ENCODE measurements at places on chromosomes 2 and 18.
A peak's percentile ranks its signal among the peaks of the same experiment; 100 is the strongest.

DNA sequence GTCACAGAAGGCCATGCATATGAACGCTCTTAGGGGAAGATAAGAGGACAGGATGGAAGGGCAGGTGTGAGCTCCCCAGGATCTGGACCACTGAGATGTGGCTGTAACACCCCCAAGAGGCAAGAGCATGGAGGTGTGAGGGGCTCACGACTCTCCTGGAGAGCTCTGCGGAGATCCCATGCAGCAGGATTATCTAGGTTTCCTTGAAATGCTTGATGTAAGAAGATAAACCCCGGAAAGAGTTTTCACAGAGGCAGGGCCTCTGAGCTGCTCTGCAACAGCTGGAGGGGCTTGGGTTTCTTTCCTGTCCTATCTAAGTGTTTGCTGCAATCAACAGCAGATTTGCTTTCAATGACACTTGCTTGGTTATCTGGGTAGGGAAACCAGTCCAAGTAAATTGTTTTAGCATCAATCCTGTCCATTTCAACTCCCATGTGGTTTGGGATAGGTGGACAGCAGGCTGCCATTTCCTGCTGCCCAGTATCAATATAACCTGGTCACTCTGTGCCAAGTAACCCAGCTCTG lies 138.9 kb downstream of the SMAD2 start:
- DNase-seq: no peak

DNA sequence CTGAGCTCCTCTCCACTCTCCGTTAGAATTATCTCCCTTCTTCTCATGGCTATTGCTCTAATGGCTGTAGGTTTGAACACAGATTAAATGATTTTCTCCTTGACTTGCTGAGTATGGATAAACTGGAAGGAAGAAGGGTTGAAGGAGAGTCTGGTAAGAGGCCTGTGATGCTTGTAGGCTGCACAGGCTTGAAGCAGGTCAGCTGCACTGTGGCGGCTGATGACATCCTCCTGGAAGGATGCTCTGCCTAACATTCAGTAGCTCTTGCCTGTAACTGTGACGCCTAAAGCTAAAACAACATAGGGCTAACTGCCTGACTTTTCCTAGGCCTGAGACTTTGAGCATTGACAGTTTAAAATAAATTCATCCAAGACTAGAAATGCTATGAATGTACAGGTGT lies 166.3 kb downstream of the MREG start:
- no peak for DNase-seq

DNA sequence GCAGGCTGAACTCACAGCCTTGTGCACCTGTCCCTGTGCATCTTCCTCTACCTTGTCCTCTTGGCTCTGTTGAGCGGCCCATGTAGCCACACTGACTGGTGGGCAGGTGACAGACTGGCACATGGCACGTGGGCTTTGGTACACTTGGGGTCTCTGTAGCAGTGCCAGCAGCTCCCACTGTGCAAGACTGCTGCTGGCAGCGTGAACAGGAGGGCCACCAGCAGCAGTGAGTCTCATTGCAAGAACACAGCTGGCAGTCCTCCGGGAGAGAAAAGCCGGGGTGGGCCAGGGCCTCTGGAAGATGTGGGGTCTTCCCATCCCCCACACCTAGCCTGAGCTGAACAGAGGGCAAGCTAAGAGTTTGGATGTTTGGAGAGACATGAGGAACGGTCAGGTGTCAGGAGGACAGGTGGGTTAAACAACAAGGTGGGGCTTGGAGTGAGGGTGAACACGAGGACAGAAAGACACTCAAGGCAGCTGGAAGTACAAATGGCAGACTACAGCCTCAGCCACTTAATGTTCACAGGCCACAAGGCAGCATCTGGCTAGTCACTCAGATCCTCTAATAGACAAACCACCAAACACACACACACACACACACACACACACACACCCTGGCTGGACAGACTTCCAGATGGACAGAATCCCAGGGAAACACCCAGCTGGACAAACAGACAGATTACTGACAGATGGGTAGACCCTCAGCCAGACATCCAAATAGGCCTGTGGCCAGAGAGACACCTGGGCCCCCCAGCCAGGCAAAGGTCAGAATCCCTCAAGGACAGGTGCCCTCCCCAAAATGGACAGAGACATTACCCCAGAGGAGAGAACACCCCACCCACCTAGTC lies 2.3 kb upstream of the PTPN18 start:
- DNase-seq: no peak

DNA sequence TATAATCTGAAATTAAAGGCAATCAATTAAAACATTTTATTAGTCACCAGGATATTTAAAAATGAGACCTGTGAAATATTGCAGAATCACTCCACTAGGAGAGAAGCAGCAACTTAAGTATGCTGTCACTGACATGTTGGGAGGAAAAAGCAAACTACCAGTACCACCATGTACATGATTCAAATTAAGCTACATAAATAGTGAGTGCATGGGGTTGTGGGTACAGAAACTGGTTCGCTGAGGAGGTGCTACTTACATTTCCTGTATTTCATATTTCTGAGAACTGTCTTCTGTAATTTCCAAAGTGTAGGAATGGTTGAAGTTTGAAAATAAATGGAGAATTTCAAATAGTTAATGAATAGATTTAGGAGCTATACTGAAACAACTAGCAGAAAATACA lies 7.9 kb upstream of the NR4A2 start:
- no peak for DNase-seq

DNA sequence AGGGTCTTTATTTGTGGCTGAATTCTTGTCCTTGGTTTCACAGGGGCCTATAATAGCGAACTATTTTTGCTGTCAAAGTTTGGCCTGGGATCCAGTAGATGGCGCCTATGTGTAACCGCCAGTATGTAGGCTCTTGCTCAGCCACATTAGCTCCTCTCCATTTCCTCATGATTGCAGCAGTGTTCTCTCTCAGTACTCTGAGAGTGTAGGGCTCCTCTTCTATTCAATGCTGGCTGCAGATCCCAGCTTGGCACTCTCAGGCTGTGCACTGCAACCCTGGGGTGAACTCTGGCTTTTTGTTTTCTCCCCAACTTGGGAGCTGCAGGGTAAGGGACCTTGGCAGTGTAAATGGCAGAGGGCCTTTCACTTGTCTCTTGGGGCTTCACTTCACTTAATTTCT lies 344.6 kb upstream of the CHAC2 start:
- DNase-seq: no peak

DNA sequence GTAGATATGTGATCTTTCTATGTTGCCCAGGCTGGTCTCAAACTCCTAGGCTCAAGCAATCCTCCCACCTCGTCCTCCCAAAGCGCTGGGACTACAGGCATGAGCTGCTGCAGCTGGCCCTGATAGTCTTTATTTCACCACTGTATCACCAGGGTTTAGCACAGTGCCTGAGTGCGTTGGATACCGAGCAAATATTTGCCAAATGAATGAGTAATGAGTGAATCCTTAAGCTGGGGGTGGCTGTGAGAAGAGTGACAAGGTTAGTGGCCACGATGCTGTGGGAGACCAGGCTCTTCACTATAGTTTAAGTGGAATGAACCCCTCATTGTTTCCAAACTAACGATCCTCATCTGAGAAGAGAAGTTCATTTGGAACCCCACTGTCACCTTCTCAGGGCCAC lies 60.8 kb upstream of the FAM136A start:
- no peak for DNase-seq

GRCh38 chr2:26333293-26333692 lies 12.7 kb upstream of the SELENOI start:
- DNase-seq: no peak

DNA sequence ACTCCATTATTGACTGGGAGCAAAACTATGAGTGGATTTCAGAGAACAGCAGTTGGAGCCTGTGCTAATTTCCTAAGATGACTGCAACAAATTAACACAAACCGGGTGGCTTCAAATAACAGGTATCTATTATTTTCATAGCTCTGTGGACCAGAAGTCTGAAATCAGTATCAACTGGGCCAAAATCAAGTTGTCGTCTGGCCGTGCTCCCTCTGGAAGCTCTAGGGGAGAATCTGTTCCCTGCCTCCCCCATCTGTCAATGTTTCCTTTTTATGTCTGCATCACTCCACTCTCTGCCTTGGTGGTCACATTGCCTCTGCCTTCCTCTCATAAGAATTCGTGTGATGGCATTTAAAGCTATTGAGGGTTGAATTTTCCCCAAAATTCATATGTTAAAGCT lies 269.8 kb downstream of the TMX3 start:
- DNase-seq: no peak

DNA sequence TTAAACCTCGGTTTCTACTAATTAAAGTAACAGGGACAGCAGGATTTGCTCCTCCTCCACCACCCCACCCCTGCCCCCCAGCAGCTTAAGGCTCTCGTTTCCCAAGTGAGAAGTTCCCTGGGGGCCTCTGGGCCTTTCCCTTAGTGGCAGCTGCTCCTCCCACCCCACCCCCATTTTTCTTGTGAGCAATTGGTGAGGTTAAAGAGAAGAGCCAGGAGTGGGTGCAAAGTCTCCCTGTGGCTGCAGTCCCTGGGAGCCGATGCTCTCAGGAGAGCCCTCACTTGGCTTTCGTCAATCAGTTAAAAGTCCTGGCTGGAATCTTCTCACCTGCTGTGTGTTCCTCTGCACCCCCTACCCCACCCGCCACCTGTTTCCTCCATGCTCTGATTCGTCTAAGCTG lies 48.7 kb upstream of the AGAP1 start:
- DNase-seq: no peak

- no peak for DNase-seq
These were observed 43.0 kb upstream of the PID1 start for GRCh38 chr2:229314117-229314516.

GRCh38 chr2:75822336-75822735 lies 111.6 kb upstream of the GCFC2 start:
- no peak for DNase-seq

- no peak for DNase-seq
These were observed 162.4 kb upstream of the NABP1 start for GRCh38 chr2:191515551-191515950.

GRCh38 chr2:111688482-111688881 lies 195.5 kb downstream of the ANAPC1 start:
- DNase-seq: no peak

GRCh38 chr2:131590896-131591295 lies 63.2 kb downstream of the CCDC74A start:
- no peak for DNase-seq

- DNase-seq: no peak
These were observed 11.4 kb upstream of the MAP3K20 start for GRCh38 chr2:173064151-173064805.

DNA sequence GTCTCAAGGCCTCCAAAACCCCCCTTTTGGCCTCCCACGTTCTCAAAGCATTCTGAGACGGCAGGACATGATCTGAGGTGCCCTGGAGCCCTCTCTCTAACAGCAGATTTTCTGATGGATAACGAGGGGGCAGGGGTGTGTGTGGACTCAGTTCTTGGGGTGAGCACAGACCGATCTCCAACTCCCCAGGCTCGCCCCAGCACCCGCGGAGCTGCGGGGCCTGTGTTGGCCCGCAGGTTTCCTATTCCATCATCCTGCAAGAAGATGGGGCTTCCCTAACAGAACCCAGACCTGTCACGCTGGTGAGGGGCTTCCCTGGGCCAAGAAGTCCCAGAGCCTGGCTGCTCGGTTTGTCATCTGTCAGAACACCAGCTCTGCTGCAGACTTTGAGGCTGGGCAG lies 196.1 kb downstream of the ANAPC1 start:
- no peak for DNase-seq

- peak; percentile 57 for DNase-seq
These were observed 2.1 kb downstream of the ARID5A start for GRCh38 chr2:96538487-96539214.

GRCh38 chr2:152525277-152525838 lies 190.4 kb downstream of the FMNL2 start:
- peak; percentile 58 for DNase-seq

DNA sequence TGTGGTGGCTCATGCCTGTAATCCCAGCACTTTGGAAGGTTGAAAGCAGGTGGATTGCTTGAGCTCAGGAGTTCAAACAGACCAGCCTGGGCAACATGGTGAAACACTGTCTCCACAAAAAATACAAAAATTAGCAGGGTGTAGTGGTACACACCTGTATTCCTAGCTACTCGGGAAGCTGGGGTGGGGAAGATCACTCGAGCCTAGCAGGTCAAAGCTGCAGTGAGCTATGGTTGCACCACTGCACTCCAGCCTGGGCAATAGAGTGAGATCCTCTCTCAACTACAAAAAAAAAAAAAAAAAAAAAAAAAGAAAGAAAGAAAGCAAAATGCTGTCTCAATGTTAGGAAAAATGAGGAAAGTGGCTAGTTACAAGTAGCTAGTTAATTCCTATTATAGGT lies 56.8 kb downstream of the TRIP12 start:
- DNase-seq: no peak

DNA sequence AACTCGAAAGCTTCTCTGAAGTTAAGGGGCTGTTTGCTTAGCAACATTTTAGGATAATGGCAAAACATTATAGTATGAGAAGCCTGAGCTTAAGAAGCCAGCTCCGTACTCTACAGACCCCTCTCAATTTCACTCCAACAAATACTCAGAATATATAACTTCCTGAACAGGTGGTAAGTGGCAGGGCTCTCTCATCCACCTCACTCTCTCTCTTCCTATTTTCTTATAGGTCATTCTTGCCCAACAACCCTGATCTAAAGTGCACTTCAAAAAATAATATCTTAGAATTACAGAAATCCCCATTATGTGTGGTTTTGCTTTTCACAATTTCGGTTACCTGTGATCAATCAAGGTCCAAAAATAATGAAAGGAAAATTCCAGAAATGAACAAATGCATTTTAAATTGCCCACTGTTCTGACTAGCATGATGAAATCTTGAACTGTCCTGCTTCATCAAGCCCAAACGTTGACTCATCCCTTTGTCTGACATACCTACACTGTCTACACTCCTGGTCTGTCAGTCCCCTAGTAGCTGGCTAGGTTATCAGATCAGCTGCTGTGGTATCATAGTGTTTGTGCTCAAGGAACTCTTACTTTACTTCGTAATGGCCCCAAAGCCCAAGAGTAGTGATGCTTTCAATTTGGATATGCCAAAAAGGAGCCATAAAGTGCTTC lies 122.8 kb upstream of the COL5A2 start:
- no peak for DNase-seq

DNA sequence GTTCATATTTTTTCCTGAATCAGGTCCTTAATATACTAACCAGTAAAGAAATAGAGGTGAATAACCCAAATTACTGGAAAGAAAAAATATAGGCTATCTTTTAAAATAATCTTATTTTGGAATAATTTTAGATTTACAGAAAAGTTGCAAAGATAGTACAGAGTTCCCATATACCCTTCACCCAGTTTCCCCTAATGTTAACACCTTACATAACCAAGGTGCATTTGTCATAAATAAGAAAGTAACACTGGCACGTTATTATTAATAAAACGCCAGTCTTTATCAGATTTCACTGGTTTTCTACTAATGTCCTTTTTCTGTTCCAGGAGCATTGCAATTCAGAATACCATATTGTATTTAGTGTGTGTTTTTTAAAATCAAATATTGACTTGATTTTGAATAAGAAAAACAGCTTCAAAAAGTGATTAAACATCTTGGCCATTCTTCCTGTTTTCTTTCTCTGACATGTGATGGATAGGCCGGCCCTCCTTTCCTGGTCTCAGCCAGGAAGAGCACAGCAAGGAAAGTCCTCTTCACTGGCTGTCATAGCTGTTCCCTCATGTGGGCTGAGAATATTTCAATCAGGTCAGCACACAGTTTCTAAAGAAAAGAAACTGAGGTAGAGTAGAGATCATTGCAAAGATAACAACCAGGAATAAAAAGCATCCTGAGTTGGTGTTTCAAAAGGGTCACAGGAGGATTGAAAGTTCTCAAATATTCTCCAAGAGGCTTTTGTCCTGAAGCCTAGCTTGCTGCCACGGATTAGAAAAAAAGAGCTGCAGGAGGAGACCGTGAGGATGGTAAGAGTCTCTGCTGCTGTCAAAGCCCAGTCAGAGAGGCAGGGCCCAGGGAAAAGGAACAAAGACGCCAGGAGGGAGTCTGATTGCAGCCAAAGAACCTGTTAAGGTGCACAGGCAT lies 79.3 kb upstream of the ARL5A start:
- no peak for DNase-seq

GRCh38 chr2:202510911-202511310 lies 123.9 kb upstream of the FAM117B start:
- DNase-seq: no peak
